ENCODE measurements at places on chromosomes 11 and 22.

DNA sequence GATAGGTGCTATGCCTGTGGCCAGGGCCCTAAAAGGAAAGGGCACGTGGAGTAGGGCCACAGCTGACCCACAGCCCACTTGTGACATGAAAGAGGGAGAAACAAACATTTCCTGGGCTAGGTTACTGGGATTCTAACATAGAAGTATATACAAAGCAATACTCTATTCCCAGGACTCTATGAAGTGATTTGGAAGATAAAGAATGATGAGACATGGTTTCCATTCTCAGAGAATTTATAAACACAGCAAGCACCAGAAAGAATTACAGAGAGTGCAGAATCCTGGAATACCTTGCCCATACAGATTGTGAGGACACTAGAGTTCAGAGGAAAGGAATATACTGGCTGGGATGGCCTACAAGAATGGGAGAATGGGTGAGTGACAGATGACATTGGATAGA, 86.4 kb downstream of the KIRREL3 start:
- no peak for DNase-seq

- no peak for DNase-seq
These were observed 8.5 kb downstream of the EIF3D start for GRCh38 chr22:36520423-36520822.

DNA sequence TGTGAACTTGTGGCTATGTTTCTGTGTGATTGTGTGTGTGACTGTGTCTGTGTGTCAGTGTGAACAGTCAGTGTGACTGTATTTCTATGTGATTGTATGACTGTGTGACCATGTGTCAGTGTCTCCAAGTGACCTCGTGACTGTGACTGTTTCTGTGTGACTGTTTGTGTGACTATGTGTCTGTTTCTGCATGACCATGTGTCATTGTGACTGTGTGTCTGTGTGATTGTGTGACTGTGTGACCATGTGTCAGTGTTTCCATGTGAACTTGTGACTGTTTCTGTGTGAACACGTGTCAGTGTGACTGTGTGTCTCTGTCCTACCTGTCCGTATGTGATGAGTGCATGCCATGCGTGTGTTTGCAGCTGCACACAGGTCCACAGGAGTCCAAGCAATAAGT, 8.8 kb upstream of the PKNOX2 start:
- no peak for DNase-seq

- peak; percentile 96 for DNase-seq
These were observed 77.1 kb upstream of the MTMR2 start for GRCh38 chr11:96001037-96001436.

DNA sequence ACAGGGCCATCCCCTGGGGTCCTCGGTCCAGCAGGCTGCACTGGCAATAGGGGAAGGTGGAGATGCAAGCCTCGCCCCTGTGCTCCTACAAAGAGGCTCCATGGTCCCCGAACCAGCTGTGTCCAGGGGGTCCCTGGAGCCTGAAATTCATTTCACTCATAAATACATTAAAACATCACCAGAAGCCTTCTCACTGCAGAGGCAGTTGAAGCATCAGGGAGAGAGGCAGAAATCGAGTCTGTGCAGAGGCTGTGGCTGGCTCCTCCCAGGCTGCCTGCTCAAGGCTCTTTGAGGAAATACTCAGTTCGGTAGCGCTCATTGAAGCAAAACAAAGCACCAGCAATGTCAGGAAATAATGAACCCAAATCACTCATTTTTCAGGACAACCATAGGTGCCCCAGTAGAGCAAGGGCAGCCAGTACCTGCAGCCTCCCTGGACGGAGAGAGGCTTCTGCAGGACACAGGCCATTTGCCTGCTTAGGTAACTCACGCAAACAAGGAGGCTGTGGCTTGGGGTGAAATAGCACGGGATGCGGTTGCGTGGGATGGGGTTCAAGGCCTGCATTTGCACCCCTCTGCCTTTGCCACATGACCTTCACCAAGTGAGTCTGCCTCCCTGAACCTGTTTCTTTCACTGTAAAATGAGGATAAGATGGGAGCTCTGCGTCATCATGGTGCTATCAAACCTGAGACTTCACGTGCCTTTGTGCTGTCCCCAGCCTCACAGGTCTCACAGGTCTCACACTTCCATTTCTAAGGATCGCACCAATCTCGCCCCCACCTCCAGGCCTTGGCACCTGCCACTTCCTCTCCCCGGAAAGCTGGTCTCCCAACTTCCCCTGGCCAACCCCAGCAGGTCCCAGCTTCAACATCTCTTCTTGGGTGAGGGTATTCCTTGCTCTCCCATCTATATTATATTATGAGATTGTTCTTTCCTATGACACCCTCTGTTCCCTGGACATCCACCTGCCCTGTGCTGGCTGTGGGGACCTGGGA, 84.3 kb upstream of the SHISAL1 start:
- DNase-seq: no peak

DNA sequence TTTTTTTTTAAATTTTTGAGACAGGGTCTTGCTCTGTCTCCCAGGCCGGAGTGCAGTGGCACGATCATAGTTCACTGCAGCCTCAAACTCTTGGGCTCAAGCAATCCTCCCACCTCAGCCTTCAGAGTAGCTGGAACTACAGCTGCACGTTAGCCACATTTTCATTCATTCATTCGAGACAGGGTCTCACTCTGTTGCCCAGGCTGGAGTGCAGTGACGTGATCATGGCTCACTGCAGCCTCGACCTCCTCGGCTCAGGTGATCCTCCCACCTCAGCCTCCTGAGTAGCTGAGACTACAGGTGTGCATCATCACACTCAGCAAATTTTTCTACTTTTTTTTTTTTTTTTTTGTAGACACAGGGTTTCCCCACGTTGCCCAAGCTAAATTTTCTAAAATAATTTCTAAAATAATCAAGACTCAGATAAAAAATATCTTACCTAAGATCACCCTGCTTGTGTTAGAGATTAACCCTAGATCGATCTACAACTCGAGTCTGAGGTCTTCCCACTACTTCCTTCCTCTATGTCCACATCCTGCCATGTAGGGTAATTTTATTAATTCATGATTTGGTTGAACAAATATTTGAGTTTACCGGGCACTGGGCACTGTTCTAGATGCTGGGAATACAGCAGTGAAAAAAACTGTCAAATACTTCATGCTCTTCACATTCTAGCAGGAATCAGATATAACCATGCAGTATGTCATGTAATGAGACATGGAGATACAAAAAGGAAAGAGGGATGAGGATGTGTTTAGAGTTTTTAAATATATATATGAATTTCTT, 15.1 kb downstream of the EIF4G2 start:
- DNase-seq: no peak

DNA sequence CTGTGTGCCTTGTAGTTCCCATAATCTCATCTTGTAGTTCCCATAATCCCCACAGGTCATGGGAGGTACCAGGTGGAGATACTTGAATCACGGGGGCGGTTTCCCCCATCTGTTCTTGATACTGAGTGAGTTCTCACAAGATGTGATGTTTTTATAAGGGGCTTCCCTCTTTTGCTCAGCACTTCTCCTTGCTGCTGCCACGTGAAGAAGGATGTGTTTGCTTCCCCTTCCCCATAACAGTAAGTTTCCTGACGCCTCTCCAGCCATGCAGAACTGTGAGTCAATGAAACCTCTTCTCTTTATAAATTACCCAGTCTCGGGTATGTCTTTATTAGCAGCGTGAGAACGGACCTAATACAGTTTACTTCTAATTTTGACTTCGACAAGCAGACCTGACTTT, 14.0 kb upstream of the SMIM38 start:
- no peak for DNase-seq

All from fibroblast of mammary gland (primary cell).